BE2C (cell line): ENCODE measurements at places on chromosomes 7 and 10.
A peak's percentile ranks its signal among the peaks of the same experiment; 100 is the strongest.

- no peak for DNase-seq
Measured at GRCh38 chr7:80635533-80635932, 2.9 kb upstream of the CD36 start.

DNA sequence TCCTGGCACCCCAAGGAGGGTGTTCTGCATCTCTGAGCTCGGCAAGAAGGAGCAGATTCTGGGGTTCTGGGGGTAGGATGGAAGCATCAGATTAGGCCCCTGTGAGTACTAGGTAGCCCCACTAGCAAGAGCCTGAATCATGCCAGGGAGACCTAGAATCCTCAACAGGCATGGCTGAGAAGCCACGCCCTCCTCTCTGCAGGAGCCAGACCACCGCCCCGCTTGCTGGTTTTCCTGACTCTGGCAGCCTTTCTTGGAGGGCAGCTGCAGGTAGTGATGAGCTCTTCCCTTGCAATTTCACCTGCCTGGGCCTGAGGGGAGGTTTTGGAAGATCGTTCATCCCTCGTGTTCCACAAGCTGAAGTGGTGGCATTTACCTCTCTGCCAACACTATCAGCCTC lies 68.9 kb upstream of the PRLHR start:
- DNase-seq = no peak

GRCh38 chr7:91165006-91165845 lies 99.0 kb upstream of the FZD1 start:
- DNase-seq = no peak

DNA sequence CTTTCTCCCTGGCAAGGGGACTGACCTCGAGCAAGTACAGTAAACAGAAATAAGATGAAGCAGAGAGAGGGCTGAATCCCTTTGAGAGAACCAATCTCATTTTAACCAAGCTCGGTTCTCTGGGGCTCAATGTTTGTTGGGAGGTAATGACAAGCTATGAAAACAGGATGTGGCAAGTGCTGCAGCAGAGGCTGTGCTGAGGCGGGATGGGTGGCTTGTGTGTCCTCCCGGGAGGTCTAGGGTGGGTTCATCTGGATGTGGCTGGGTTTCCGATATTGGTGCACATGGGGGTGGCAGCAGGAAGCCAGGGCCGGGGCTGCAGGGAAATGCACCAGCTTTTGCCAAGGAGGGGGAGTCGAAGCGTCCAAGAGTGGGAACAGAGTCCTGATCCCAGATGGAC lies 84.5 kb downstream of the AOAH start:
- no peak for DNase-seq

- DNase-seq = no peak
Measured at GRCh38 chr7:93985101-93985500, 19.1 kb downstream of the BET1 start.

- DNase-seq = no peak
Measured at GRCh38 chr7:91824201-91824600, 56.3 kb downstream of the MTERF1 start.

DNA sequence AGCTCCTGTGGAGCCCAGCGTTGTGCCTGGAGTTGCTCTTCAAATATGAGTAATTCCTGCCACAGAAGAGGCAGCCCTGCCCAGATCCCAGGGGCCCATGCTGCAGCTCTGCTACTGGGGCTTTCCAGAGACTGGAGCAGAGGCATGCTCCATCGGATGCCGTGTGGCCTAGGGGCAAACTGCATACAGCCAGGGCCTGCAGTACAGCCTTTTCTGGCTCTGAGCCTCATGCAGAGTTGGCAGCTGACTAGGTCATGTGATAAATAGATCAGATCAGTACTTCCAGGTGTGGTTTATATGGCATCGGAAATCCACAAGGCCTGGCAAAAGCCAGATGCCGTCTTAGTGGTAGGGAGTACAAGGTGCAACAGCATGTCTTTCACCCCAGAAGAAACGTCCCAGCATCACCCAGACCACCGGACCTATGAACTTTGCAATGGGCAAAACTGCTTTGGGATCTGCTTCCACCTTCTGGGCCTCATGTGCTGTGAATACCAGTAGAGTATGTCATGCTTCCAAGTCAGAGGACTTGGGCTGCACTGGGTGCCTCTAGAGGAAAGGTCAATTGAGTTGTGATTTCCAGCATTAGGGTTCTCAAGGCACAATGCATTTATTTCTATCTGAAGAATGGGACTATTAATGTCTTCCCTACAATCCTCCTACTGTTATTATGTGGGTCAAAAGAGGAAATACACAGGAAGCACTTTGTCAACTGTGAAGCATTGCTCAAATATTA lies 250.7 kb upstream of the ZNF32 start:
- peak; percentile 89 for DNase-seq

- DNase-seq = no peak
Measured at GRCh38 chr10:68095153-68095552, 14.1 kb upstream of the MYPN start.

- no peak for DNase-seq
Measured at GRCh38 chr7:15783987-15784693, 97.7 kb upstream of the MEOX2 start.
